Activated CD4-positive, alpha-beta T cell treated with anti-CD3 and anti-CD28 coated beads, Interleukin-2, amount 10 ng/mL, durations not matched to agents 24 days and 14 days (primary cell): ENCODE measurements at places on chromosomes 11 and 22.

DNA sequence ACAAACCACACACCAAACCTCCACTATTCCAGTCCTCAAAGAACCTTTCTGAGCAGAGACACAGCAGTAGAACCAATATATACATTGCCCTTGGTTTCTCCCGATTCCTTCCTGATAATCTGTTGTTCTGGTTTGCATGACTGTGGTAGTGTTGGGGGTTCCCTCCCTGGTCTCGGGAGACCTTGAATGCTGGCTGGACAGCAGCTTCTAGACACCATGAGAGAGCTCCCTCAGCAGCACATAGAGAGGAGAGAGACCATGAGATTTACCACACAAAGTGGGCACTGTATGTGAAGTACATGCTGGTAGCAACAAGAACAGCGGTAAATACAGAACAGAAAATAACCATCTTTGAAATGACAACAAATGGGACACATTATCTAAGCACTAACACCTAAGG, 2.6 kb downstream of the C11orf91 start:
- DNase-seq = no peak

DNA sequence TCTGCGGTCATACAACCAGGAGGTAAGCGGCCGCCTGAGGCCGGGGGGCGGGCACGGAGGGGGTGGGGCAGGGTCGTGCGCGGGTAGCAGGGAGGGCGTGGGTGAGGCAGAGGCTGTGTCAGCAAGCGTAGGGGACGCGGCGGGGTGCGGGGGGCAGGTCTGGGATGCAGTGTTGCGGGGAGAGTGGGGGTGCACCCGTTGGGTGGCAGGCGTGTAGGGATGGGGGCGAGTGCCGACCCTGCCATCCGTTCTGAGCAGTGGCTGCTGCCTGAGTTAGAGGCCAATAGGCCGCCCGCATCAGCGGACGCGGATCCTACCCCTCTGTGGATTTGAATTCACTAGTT, 1.4 kb downstream of the RIC8A start:
- DNase-seq = no peak

GRCh38 chr11:71555508-71555907, 7.3 kb downstream of the KRTAP5-9 start:
- no peak for DNase-seq

DNA sequence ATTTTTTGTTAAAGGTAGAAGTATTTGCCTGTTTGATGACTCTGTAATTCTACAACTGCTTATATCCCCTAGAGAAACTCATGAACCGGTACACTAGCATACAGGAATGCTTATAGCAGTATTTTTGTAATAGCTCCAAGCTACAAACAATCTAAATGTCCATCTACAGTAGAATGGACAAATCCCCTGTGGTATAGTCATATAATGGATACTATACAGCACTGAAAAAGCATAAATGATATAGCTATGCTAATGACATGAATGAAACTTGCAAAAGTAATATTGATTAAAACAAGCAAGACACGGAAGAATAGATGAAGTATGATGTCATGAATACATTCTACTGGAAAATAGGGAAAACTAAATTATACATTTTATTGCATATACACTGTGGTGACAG, 142.9 kb downstream of the CEP164 start:
- no peak for DNase-seq

DNA sequence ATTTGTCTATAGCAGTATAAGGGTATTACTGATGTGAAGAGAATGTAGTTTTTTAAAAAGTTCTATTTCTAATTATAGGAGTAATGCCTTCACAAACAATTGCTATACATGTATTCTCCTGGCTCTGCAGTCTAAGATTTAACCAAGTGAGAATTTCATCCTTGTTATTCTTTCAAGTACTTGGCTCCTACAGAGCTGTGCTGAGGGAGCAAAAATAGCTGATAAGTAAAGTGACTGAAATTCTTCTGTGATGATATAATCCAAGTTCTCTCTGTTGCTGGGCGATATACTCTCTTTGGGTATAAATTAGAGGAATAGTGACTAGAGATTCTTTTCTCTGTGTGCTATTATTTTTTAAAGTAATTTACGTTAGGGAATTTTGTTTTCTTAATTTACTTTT, 68.0 kb downstream of the PGR start:
- DNase-seq = no peak

DNA sequence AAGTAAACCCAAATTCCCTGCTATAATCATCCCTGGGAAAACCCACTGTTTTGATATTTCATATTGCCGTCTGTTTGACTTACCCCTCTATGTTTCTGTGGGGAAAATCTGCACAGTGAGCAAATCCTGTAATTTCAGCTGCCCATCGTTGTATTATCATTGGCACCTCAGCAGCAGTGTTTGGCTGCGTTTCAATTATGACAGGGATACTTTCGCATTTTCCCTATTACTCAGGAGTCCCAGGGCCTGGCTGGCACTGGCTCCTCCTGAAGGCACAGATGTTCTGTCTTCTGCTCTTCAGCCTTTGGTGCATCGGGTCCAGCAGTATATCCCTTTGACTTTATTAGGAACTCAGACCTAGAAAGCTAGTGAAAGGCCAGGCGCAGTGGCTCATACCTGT, 12.2 kb upstream of the MMP12 start:
- DNase-seq = no peak

GRCh38 chr11:74971424-74971823, 17.3 kb upstream of the NEU3 start:
- DNase-seq = no peak

DNA sequence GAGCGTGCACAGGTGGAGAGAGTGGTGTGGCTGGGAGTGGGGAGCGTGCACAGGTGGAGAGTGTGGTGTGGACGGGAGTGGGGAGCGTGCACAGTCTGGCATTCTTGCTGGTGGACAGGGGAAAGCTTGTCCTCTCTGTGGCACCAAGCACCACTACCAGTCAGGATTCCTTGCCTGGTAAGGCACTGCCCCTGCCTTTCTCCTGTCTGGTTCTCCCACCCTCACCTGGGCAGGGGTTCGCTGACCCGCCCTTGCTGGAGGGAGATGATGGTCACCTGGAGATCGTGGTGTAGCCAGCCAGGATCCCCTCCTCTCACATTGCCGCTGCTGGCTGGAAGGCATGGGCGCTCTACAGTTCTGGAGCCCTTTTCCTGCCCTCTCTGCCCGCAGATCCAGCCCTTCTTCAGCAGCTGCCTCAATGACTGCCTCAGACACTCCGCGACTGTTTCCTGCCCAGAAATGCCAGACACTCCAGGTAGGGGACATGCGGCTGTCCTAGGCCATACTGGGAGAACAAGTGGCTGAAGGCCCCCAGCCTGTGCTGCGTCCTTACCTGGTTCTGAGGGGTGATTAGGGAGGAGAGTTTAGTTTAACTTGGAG, 16.7 kb downstream of the TMEM121B start:
- no peak for DNase-seq

GRCh38 chr11:34316347-34317035, 41.3 kb downstream of the ABTB2 start:
- DNase-seq = no peak
